ENCODE measurements at places on chromosomes 3 and 15. TPM values are rescaled to one million over a fixed set of nuclear protein-coding genes. Genes with fewer than 3 reads are reported as not detected.

GRCh38 chr15:79185199-79185598 lies 94.6 kb upstream of the RASGRF1 start:
- H3K4me1 ChIP-seq: peaks cover 3% of the 10 kb centered on the region
- H3K27ac ChIP-seq: no peak overlapping the region
- no peaks in the 10 kb centered on the region for H3K27me3 ChIP-seq
- H3K4me3 ChIP-seq: no peak overlapping the region
- no peak for DNase-seq

DNA sequence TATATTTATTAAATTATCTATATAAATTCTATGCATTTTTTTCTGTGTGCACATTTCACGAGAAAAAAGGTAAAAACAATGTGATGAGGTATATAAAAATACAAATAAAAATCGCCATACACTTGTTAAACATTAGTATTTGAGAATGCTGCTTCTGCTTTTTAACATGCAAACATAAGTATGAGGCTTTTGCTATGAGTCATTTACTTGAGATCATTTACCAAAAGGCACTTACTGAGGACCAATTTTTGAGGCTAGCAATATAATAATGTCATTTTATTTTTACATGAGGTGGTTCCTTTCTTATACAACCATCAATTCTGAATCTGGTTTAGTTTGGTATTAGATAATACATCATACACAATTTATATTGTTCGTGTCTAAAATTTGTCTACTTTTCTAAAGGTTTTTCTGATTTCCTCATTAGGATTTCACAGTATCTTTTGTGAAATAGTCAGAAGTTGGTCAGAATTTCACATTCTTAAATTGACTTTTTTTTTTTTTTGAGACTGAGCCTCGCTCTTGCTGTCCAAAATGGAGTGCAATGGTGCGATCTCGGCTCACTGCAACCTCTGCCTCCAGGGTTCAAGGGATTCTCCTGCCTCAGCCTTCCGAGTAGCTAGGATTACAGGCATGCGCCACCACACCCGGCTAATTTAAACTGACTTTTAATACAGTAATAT lies 25.6 kb downstream of the DCUN1D1 start:
- H3K27me3 ChIP-seq: no peaks in the 10 kb centered on the region
- no peaks in the 10 kb centered on the region for H3K36me3 ChIP-seq
- no peak for DNase-seq
- H3K4me3 ChIP-seq: no peak overlapping the region
- H3K4me1 ChIP-seq: no peaks in the 10 kb centered on the region

DNA sequence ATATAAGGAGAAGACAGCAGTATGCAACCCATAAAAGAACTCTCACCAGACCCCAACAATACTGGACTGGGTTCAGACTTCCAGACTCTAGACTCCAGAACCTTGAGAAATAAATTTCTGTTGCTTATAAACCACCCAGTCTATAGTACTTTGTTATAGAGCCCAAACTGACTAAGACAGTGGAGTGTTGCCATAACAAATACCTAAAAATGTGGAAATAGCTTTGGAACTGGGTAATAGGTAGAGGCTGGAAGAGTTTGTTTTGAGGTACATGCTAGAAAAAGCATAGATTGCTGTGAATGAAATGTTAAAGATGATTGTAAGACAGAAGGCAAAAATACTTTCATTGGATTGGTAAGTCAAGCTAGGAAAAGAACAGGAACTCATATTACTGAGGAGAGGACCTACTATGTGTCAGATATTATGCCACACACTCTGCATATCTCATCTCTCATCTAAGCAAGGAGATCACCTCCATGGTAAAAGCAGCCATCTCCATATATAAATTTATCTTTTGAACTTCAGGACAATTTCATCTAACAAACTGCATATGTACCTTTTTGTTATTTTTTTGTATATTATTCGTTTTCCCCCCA lies 67.4 kb upstream of the FNDC3B start:
- H3K27ac ChIP-seq: no peak overlapping the region
- H3K36me3 ChIP-seq: no peaks in the 10 kb centered on the region
- DNase-seq: no peak

DNA sequence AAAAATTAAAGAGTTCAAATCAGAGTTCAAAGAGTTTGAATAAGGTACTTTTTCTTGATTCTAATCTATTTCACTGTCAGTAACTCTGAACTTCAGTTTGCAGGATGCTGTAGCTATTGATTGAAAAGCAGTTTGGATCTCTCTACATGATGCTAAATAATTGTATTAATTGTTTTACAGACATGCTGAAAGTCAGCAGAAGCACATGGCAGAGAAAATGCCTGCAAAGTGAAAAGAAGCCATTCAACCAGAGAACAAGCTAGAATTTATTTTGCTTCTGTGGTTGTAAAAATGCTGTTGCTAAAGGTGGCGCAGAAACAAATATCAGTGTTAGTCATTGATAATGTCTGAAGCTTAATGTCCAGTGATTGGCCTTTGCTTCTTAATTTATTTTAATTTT lies 92.1 kb upstream of the IL12A start:
- no peaks in the 10 kb centered on the region for H3K36me3 ChIP-seq
- no peak overlapping the region for H3K27ac ChIP-seq
- no peaks in the 10 kb centered on the region for H3K4me1 ChIP-seq

DNA sequence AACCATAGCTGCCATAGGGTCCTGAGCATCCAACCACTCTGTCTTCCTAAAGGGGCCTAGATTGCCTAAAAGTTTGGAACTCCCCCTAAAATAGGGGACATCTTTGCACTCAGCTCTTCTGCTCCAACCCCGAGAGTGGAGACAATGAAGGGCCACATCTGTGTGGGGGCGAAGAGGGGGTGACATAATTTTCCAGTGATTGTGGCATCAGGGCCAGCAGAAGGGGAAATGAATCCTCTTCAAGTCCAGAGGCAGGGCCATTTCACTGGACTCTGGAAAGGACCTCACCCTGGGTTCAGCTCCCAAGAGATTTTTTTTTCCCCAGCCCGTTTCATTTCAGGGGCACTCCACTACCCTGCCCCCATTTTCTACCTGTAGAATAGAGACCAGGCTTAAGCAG lies 4.6 kb upstream of the ANKRD63 start:
- peaks cover 55% of the 10 kb centered on the region for H3K27me3 ChIP-seq
- H3K27ac ChIP-seq: no peak overlapping the region
- H3K4me3 ChIP-seq: no peak overlapping the region

DNA sequence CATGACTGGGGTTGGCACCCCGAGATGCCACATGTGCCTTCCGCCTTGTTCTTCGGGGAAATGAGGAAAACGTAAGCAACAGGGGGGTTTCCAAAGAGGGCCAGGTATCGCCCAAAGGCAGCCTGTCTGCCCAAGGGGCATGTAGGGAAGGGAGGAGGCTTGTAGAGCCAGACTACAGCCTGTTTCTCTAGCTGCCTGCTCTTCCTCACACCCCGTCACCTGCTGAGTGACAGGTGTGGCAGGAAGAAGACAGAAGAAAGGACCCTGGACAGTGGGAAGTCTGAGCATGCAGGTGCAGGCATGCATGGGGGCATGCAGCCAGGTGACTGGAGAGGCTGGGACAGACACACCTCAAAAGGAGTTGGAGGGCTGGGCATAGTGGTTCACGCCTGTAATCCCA lies 9.8 kb downstream of the PLA2G4E start:
- H3K36me3 ChIP-seq: no peaks in the 10 kb centered on the region
- no peaks in the 10 kb centered on the region for H3K4me1 ChIP-seq
- H3K27ac ChIP-seq: no peak overlapping the region
- no peaks in the 10 kb centered on the region for H3K27me3 ChIP-seq
- DNase-seq: no peak

DNA sequence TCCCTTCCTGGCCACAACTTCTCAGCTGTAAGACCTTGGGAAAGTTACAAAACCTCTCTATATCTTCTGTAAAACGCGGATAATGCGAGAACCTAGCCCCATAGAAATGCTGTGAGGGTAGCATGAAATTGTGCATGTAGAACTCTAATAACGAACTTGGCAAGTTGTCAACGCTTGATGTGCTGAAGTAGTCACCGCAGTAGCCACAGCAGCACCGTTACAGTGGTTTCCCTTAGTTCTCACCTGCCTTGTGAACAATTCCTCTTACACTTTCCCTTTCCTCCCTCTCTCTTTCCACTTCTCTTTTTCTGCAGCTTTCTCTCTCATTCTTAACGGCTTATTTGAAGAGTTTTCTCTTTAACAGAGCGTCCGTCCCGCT lies 447 bp upstream of the SHQ1 start:
- DNase-seq: peak; percentile 9
- H3K27ac ChIP-seq: no peak overlapping the region
- H3K4me1 ChIP-seq: peaks cover 33% of the 10 kb centered on the region
- no peaks in the 10 kb centered on the region for H3K27me3 ChIP-seq

DNA sequence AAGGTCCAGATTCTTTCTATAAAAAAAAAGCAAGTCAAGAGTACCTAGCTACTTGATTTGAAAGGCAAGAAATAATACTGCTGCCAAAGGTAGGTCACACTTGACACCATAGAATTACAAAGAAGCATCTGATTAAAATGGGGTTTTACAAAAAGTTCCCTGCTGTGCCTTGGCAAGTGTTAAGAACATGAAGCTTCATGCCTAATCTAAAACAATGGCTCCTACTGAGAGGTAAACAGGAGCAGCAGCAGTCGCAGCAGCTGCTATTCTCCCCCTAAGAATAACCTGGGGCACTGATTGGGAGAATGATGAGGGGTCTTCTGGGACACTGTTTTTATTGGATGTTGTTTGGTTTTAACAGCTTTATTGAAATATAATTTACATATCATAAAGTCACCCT lies 14.1 kb downstream of the UBP1 start:
- no peaks in the 10 kb centered on the region for H3K4me1 ChIP-seq
- H3K27ac ChIP-seq: no peak overlapping the region
- DNase-seq: no peak
- no peak overlapping the region for H3K4me3 ChIP-seq

DNA sequence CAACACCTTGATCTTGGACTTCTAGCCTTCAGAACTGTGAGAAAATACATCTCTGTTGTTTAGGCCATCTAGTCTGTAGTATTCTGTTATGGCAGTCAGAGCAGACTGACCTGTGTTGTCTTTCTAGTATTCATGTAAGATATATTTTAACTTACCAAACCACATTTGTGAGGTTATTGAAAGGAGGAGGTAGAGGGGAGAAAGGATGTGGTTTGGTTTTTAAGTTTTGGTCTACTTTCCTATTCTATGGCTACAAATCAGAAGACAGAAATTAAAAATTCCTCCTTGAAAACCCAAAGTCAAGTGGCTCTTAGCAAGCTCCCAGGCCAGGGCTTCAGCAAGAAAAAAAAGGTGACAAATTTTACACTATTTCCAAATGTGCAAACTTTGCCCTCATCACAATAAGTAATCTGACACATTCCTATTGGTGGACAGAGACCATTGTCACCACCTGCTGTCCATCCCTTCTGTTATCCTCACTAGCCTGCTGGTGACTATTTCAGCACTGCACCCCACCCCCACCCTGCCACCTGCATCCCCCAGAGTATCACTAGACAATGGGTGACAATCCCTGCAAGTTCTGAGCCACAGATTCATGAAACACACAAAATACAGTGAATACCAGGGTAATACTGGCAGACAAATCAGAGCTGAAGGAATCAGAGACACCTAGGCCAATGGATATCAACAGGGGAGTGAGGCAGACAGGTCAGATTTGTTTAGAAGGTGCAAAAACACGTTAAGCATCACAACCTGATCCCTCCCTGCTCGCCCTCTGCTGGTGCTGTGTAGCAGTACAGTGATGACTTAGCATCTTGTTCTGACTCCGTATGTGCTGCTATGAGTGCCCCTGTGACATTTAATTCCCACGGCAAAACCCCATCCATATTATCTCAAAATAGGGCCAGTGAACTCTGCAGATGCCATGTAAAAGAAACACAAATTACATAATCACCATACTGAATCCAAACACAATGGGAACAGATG lies 79.0 kb upstream of the DCLK3 start:
- no peak overlapping the region for H3K4me3 ChIP-seq
- DNase-seq: no peak
- no peak overlapping the region for H3K27ac ChIP-seq
- no peaks in the 10 kb centered on the region for H3K4me1 ChIP-seq
- H3K36me3 ChIP-seq: peaks cover 5% of the 10 kb centered on the region

GRCh38 chr3:127834771-127835170 lies 12.5 kb upstream of the MGLL start:
- H3K4me1 ChIP-seq: no peaks in the 10 kb centered on the region
- H3K27ac ChIP-seq: no peak overlapping the region
- H3K27me3 ChIP-seq: no peaks in the 10 kb centered on the region

GRCh38 chr3:197750858-197751737 lies 1.4 kb downstream of the FYTTD1 start:
- peaks cover 27% of the 10 kb centered on the region for H3K4me1 ChIP-seq
- peak overlapping the region; percentile 99 for H3K27ac ChIP-seq
- H3K27me3 ChIP-seq: no peaks in the 10 kb centered on the region
- no peaks in the 10 kb centered on the region for H3K36me3 ChIP-seq

DNA sequence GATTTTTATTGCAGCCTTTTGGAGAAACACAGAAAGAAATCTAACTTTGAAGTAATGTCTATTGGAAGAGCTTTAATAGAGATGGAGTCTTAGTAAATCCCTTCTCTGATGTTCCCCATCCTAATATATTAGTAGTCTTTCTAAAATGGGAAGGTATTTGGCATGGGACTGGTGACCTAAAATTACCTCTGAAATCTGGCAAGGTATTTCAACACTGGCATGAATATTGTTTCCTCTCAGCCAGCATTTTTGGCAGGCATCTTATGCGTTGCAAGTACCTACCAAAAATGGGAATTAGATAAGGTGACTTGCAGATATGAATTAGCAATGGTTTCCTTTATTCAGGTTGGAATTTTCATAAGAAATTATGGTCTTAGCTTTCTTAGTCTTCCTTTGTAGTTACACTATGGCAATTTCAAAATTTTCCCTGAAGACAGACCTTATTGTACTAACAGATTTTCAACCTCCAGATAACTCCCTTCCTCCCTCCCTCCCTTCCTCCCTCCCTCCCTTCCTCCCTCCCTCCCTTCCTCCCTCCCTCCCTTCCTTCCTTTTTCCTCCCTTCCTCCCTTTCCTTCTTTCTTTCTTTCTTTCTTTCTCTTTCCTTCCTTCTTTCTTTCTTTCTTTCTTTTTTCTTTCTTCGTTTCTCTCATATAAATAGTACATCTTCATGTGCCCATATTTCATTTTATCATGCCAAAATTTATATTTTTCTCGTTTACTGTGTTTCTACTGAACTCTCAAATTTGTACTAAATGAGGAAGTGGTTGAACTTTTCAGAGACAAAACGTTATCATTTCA lies 168.2 kb upstream of the KCNMB2 start:
- no peak overlapping the region for H3K4me3 ChIP-seq
- H3K27me3 ChIP-seq: no peaks in the 10 kb centered on the region
- no peaks in the 10 kb centered on the region for H3K4me1 ChIP-seq
- H3K36me3 ChIP-seq: no peaks in the 10 kb centered on the region
- no peak for DNase-seq

GRCh38 chr3:160806094-160806493 lies 50.1 kb downstream of the PPM1L start:
- no peak overlapping the region for H3K27ac ChIP-seq
- H3K36me3 ChIP-seq: no peaks in the 10 kb centered on the region
- H3K4me1 ChIP-seq: no peaks in the 10 kb centered on the region
- DNase-seq: no peak
- no peaks in the 10 kb centered on the region for H3K27me3 ChIP-seq
- H3K4me3 ChIP-seq: no peak overlapping the region

GRCh38 chr15:96247621-96248305 lies 82.7 kb upstream of the NR2F2 start:
- no peaks in the 10 kb centered on the region for H3K36me3 ChIP-seq
- H3K4me3 ChIP-seq: no peak overlapping the region
- no peak overlapping the region for H3K27ac ChIP-seq
- no peak for DNase-seq
- H3K27me3 ChIP-seq: no peaks in the 10 kb centered on the region

The SNX22 gene
- 37.5 TPM for total RNA-seq

The CDHR4 gene
- total RNA-seq: not detected

The CDC25A gene
- total RNA-seq: 2.1 TPM

The CLDN18 gene
- not detected for total RNA-seq

The GABRR3 gene
- not detected for total RNA-seq

Measured in tibial nerve (tissue), 4 donors.